ENCODE measurements at places on chromosomes 7 and 10. TPM values are rescaled to one million over a fixed set of nuclear protein-coding genes. Genes with fewer than 3 reads are reported as not detected.

GIMAP8 gene
- total RNA-seq: 9.4 TPM

MPP7 gene
- total RNA-seq: 3.8 TPM

DNA sequence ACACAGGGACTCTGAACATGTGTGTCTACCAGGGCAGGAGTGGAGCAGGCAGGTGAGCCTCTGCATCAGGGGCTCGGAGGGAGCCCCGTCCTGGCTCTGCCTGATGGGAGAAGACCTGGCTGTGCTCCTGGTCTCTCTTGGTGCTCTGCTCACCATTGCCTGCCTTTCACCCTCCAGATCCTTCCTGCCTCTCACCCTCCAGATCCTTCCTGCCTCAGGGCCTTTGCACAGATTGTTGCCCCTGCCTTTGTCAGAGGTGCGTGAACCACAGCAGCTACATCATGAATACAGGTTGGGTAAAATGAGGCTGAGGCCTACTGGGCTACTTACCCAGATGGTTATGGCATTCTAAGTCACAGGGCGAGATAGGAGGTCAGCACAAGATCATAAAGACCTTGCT, 16.6 kb downstream of the COL26A1 start:
- no peak for DNase-seq

- DNase-seq: no peak
Measured at GRCh38 chr10:116831790-116832189, 17.5 kb upstream of the ENO4 start.

LRRC18 gene
- not detected for total RNA-seq

- no peak for DNase-seq
Measured at GRCh38 chr7:47253650-47254080, 328.2 kb downstream of the TNS3 start.

- DNase-seq: no peak
Measured at GRCh38 chr10:77653210-77653609, 15.6 kb upstream of the KCNMA1 start.
